ENCODE measurements at places on chromosomes 1 and 21.
A peak's percentile ranks its signal among the peaks of the same experiment; 100 is the strongest.

GRCh38 chr1:74583397-74583796 is 71.0 kb upstream of the LRRC53 start:
- DNase-seq = no peak

GRCh38 chr1:200670242-200671118 is 773 bp upstream of the DDX59 start:
- no peak for DNase-seq

DNA sequence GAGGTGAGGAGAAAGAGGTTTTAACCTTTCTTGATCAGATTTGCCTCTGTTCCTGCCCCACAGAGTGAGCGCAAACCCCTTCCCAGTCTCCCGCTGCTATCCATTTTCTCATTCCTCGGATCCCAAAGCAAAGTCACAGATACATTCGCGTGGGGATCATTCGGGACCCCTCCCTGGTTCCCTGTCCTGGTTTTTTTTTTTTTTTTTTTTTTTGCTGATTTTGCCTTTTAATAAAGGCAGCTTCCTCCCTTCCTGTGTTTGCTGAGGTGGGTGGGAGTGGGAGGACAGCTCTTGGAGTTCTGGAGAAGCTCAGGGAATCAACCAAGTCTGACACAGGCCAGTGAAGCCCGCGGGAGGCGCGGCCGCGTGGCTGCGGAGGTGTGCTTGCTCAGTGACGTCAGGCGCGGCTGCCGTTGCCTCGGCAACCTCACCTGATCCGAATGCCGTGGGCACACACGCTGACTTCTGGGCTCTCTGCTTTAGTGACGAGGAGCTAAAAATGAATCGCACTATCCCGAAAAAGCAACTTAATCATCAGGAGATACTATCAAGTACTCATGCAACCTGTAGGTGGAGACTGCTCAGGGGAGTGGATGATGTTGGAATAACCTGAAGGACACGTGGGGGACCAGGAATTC is 106.4 kb downstream of the TBX19 start:
- DNase-seq = peak; percentile 68

DNA sequence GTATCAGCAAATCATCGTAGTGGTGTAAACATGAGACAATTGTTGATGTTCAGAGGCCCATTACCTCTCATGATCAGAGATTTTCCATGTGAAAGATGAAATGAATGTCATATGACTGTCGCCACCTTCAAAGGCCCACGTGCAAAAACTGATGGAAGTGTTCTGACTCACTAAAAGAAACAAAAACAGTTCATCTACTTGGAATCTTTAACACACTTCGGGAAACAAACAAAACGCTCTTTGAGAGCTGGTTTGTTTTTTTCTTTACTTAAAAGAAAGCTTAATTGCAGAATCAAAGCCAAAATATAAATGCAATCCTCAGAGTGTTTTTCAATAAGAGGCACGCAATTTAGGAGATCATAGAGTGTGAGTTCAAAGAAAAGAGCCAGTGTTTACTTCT is 100.8 kb downstream of the PLPPR4 start:
- DNase-seq = no peak

DNA sequence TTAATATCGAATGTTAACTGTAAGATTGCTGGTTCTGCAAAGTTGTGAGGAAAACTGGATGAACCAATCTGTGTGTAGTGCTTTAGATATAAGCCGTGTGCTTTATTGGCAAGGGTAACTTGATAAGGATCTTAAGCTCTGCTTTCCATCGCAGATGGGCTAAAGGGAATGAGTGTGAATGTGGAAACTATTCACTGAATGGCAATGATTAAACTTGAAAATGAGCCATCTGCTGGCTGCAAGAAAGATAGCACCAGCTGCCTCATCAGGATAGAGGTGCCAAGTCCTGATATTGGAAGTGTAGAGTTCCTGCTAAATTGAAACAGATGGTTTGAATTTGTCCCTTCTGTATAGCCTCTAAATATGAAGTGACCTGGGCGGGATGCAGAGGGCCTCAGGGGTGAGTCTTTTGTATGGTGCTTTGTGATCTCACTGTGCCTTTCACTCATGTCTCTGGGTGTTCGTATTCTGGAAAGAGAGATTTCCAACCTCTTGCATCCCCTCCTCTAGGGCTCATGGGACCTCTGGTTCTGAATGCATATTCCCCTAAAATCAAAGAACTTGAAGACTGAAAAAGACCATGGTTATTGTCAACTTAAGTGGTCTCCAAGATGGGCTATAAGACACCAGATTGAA is 9.2 kb downstream of the FCRL3 start:
- DNase-seq = no peak

- DNase-seq = no peak
Measured at GRCh38 chr1:115539061-115539460, 102.7 kb upstream of the VANGL1 start.

GRCh38 chr1:232987046-232987773 is 36.8 kb downstream of the NTPCR start:
- DNase-seq = no peak

DNA sequence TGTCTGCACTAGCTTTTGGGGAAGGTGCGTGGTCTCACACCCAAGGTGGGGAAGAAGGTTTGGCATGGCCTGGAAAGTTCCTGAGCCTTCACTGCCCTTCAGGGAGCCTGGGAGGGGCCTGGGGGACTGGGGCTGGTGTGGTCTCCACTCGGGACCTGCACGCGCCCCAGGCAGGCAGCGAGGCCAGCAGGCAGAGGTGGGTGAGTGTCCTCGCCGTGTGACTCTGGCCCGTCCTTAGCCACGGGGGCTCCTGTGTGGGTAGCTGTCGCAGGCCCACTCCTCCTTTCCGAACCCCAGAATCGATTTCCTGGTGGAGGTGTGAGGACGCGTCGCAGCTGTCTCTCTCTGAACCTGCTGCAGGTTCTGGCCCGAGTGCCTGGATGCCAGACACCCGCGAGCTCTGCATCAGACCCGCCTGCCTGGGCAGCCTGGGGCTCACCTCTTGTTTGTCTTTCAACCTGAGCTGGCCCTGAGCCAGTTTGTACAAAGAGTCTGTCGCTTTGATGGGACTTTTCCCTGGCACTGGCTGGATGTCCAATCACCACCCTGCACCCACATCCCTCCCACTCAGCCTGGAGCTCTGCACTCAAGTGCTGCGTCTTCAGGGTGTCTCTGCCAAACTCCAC is 36.0 kb upstream of the SLC19A1 start:
- DNase-seq = no peak

DNA sequence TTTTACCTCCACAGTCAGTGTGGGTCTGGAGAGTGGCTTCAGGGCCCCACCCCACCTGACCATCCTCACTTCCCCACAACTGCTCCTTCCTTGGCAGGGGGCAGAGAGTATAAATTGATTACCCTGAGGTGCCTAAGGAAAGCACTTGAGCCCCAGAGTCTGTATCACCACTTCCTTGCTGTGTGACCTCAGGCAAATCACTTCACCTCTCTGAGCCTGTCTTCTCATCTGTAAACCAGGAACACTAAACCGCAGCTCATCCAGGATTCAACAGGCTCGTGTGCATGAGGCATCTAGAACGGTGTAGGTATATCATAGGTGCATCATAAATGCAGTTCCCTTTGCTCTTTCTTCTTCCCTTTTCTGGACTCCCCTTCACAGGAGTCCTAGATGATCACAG is 43.4 kb downstream of the GRIK3 start:
- DNase-seq = no peak

DNA sequence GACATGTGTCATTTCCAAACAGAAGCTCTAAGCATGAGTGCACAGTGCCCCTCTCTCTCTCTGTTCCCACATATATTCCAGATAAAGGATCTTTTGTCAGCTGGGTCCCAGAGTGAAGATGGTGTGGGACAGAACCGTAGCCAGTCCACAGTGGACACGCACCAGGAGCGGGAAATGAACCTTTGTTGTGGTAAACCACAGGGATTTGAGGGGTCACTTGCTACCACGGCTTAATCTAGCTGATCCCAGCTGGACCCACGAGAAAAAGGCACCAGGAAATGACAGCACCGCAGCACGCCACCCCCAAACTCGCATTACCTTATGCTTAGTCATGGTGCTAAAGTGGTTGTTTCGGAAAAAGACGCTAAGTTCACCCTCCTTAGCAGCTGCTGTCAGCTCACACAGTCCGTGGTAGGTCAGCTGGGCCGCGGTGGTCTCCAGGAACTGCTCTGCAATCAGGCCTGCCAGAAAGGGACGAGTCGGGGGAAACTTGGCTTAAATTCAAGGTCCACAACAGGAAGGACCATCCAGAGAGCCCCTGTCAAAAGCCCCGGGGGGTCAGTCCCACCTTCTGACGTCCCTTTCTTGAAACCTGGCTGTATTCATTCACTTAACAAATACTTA is 7.5 kb downstream of the MINDY1 start:
- DNase-seq = no peak
